Inflammatory macrophage (primary cell): ENCODE measurements at places on chromosomes 12 and 14.
A peak's percentile ranks its signal among the peaks of the same experiment; 100 is the strongest.

- no peak for DNase-seq
Measured at GRCh38 chr14:54562334-54562733, 4.6 kb upstream of the SAMD4A start.

DNA sequence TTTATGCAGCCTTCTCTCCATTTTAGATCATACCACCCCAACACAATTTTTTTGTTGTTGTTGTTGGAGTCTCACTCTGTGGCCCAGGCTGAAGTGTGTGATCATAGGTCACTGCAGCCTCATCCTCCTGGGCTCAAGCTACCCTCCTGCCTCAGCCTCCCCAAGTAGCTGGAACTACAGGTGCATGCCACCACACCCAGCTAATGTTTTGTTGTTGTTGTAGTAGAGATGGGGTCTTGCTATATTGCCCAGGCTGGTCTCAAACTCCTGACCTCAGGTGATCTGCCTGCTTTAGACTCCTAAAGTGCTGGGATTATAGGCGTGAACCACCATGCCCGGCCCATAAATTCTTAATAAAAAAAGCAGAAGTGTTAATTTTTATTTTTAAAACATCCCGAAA, 111.6 kb downstream of the PLXNC1 start:
- DNase-seq, result no peak

- DNase-seq, result no peak
Measured at GRCh38 chr14:72776701-72777261, 117.1 kb downstream of the DPF3 start.

DNA sequence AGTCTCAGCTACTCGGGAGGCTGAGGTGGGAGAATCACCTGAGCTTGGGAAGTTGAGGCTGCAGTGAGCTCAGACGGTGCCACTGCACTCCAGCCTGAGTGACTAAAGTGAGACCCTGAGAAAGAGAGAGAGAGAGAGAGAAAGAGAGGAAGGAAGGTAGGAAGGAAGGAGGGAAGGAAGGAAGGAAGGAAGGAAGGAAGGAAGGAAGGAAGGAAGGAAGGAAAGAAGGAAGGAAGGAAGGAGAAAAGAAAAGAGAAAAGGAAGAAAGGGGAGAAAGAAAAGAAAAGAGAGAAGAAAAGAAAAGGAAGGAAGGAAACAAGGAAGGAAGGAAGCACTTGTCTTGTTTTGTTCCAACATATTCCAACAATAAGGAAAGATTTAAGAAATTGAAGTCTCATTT, 7.8 kb downstream of the PRKD1 start:
- DNase-seq, result no peak

GRCh38 chr12:50404307-50404706, 3.6 kb downstream of the LARP4 start:
- no peak for DNase-seq

GRCh38 chr14:21025371-21026273, 761 bp upstream of the NDRG2 start:
- DNase-seq, result no peak

- no peak for DNase-seq
Measured at GRCh38 chr14:48925184-48925583, 661.0 kb downstream of the RPS29 start.

DNA sequence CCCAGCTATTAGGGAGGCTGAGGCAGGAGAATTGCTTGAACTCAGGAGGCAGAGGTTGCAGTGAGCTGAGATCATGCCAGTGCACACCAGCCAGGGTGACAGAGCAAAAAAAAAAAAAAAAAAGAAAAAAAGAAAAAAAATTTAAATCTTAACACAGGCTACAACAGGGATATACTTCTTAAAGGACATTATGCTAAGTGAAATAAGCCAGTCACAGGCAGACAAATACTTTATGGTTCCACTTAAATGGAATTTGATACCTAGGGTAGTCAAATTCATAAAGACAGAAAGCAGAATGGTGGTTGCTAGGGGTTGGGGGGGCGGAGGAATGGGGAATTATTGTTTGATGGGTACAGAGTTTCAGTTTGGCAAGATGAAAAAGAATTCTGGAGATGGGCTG, 14.8 kb upstream of the PPTC7 start:
- no peak for DNase-seq

GRCh38 chr14:67389811-67390534, 22.0 kb downstream of the PLEK2 start:
- peak; percentile 66 for DNase-seq

GRCh38 chr12:105025890-105026289, 39.8 kb downstream of the NOPCHAP1 start:
- no peak for DNase-seq

- no peak for DNase-seq
Measured at GRCh38 chr14:86104691-86105265, 574.8 kb downstream of the FLRT2 start.

GRCh38 chr12:98752726-98753125, 107.6 kb downstream of the APAF1 start:
- no peak for DNase-seq

DNA sequence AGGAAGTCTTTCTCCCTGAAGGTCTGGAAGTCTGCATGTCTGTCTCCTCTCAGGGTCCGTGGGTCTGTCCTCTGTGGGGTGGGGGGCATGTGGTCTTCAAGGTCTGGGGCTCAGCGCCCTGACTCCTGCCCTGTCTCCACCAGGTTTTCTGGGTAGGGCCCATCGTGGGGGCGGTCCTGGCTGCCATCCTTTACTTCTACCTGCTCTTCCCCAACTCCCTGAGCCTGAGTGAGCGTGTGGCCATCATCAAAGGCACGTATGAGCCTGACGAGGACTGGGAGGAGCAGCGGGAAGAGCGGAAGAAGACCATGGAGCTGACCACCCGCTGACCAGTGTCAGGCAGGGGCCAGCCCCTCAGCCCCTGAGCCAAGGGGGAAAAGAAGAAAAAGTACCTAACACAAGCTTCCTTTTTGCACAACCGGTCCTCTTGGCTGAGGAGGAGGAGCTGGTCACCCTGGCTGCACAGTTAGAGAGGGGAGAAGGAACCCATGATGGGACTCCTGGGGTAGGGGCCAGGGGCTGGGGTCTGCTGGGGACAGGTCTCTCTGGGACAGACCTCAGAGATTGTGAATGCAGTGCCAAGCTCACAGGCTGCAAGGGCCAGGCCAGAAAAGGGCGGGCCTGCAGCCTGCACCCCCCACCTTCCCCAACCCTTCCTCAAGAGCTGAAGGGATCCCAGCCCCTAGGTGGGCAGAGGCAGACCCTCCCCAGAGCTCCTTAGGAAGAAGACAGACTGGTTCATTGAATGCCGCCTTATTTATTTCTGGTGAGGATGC, 3.4 kb downstream of the AQP5 start:
- no peak for DNase-seq

DNA sequence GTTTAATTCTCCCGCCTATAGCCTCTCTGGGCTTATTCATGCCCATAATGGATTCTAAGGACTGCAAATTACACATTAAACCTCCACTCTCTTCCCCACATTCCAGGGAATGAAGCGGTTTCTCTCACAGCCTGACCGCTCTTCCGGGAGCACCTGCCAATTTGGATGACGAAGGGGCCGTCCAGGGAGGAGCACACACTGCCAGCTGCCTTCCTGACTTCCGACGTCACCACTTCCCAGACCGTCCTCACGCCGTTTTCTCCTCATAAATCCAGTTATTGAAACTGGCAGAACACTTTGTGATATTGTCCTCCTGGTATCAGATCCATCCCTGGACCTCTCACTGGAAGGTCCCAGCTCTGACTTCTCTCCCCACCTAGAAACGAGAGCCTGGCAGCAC, 87.6 kb downstream of the GCH1 start:
- DNase-seq, result no peak

DNA sequence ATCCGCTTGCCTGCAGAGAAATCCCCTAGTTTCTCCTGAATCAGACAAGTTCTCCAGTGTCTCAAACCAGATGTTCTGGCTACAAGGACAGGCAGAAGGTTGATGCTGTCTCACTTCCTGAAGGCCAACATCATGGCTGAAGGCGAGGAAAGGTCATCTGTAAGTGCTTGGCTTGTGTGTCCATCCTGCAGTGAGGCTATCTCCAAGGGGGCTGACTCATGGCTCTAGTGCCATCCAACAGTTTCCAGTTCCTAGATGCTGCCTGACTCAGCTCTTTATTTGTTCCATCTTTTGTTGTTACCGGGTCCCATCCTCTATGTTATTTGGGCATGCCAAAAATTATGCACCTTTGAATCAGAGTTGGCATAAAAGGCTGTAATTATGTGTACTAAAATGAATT, 232.1 kb upstream of the TBX3 start:
- no peak for DNase-seq

DNA sequence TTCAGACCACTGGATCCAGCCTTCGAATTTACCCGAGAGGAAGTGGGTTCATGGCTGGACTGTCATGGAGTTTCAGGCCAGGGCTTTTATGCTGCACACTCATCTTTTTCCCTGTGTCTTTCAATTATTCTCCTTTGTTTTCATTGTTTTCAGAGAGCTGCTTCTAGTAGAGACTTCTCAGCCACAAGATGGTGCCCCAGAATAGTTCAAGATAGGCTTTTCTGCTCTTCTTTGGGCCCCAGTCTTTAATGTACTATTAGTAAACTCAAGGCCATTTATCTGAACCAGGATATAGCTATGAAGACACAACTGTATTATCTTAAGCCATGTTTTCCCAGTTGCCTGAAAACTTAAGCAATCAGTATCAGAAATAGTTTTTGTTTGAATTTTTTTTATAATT, 30.4 kb upstream of the PSMA6 start:
- peak; percentile 31 for DNase-seq

DNA sequence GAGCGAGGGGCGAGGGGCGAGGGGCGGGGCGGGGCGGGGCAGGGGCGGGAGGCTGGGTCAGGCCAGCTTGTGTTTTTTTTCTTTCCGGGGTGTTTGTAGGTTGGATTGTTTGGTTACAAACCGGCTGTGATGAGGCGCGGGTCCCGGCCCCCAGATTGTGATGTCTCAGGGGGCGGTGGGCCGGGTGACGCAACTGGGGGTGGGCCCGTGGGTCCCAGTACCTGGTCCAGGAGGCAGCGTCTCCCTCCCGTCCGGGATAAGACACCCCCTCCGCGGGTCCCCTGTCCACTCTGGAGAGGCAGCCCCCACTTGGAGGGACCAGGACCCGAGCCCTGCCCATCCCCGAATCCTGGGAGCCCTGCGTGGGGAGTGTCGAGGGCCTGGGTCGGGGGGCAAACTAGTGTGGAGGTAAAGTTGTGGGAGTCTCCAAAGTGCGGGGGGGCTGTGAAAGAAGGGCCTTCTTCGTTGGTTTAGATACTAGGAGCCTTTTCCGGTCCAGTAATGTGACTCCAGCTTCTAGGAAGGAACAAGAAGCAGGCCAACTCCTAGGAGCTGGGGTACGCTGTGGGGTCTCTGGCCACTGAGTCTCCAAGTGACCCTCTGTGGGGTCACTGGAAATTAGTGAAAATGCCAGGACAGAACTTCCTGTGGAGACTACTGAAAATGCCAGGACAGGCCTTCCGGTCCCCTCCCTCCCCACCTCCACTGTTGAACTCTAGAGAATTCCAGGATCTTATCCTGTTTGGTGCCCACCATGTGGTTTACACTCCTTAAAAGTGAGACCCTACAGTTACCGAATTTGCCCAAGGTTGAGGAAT, 579 bp upstream of the CLMN start:
- DNase-seq, result no peak

DNA sequence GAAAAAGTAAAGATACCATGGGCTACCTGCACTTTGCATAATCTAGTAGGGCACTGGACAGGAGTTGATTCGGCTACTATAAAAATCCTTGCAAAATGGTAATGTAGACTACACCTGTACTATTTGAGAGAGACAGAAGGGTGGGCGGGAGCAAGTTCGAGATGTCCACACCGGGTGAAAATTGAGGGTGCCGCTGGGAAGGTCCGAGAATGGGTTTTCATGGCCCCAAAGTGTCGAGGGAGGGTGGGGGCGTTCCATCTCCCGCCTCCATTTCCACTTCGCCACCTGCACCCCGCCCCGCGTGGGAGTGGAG, 648 bp downstream of the SNX6 start:
- DNase-seq, result no peak

GRCh38 chr12:42104087-42104486, 40.6 kb downstream of the GXYLT1 start:
- no peak for DNase-seq

DNA sequence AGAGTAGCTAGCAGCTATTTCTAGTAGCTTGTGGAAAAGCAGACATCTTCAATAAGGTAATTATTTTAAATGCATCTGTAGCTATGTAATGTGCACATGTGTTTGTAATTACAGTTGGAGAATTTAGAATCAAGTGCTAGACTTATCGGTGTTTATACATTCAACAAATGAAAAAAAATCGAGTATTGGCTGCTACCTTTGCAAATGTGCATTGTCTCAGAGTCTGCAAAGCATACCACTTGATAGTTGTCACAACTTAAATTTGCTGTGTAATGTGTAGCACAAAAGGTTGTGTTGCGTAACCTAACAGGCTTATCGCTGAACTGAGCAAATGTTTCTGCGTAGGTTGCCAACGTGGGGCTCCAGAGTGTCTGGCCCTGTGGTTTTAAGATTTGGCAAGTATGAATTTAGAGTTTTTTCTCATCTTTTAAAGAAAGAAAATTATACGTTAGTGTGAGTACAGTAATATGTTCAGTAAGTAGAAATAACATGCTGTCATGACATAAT, 44.3 kb downstream of the TMTC2 start:
- DNase-seq, result no peak

GRCh38 chr14:85536833-85537190, 6.9 kb downstream of the FLRT2 start:
- peak; percentile 10 for DNase-seq

DNA sequence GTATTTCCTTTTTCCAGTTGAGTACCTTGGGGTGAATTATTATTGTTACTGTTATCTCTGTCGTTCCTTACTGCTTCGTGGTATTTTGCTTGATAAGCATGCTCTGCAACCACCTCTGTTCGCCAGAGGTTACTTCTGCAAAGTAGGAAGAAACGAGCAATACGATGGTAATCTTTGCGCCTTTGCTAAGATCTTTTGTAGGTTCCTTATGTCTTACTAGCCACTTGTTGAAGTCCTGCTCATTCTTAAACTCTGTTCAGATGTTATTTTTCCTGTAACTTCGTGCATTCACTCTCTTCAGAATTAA, 729 bp upstream of the M6PR start:
- no peak for DNase-seq

DNA sequence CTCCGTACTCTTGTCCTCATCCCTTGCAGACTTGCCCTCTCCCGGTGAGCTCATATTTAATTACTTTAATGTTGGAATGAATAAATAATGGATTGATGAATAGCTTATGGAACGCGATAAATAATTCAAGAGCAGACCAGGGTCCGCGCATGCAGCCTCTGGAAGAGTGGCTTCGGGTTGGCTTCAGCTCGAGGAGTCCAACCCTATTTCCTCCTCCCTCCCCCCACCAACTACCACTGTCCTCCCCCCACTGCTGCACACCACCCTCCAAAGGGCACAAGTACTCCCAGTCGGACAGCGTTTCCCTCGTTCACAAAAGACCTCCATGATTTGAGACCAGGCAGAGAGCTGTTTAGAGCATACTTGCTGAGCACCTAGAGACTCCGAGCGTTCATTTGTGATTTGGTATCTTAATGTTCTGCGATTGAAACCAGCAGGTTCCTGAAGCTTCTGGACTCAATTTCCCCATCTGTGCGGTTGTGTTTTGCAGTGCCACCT, 647 bp upstream of the SIX1 start:
- DNase-seq, result no peak

DNA sequence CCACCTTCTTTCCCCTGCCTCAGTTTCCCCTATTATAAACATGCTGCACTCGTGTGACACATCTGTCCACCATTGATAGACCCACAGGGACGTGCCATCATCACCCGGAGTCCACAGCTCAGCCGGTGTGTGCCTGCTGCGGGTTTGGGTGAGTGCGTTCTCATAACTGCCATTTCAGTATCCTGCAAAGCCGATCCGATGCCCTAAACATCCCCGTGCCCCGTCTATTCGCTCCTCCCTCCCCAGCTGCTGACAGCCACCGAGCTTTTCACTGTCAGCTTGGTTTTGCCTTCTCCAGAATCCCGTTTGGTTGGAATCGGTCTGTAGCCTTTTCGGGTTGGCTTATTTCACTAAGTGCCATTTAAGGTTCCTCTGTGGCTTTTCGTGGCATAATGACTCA, 3.9 kb downstream of the LRCOL1 start:
- no peak for DNase-seq
